Esophagus (tissue), 2 donors: ENCODE measurements at places on chromosomes 16 and 17. TPM values are rescaled to one million over a fixed set of nuclear protein-coding genes. Genes with fewer than 3 reads are reported as not detected.

Gene TP53TG3
- 0.36 TPM for polyA plus RNA-seq

Gene ATF7IP2
- polyA plus RNA-seq: 6.4 TPM

Gene KRT36
- polyA plus RNA-seq: 0.10 TPM

Gene COG7
- polyA plus RNA-seq: 21.2 TPM

Gene PMFBP1
- polyA plus RNA-seq: 0.88 TPM

Gene ITGA2B
- 0.27 TPM for polyA plus RNA-seq

Gene CDK12
- 9.4 TPM for polyA plus RNA-seq

Gene PSMD3
- 79.6 TPM for polyA plus RNA-seq

Gene SCO1
- polyA plus RNA-seq: 4.9 TPM
